ENCODE measurements at places on chromosomes 7 and 10.

GRCh38 chr7:137946011-137946410 lies 55.9 kb downstream of the CREB3L2 start:
- DNase-seq: no peak

DNA sequence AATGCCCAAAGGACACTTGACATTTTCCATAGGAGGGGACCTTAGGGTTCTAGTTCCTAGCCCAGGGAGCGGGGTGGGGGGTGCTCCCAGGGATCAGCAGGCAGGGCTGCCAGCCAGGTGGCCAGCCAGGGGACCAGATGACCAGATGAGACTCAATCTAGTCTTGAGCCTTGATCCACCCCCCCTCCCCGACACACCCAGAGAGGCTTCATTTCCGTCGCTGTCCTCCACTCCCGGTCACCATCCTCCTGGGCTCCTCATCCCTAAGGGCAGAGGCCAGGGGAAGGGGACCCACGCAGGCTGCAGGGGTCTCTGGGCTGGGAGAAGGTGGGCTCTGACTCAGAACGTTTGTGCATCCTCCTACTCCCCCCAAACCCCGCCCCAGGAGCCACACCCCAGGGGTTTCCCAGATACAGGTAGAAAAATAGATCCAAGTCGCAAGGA lies 1.0 kb downstream of the STX1A start:
- DNase-seq: no peak

- no peak for DNase-seq
Observed at GRCh38 chr10:82211346-82211745, 336.4 kb downstream of the NRG3 start.

GRCh38 chr7:66169616-66170015 lies 35.5 kb upstream of the TPST1 start:
- no peak for DNase-seq

GRCh38 chr7:151682831-151683614 lies 163.3 kb upstream of the RHEB start:
- no peak for DNase-seq

- no peak for DNase-seq
Observed at GRCh38 chr10:33428682-33429081, 94.2 kb upstream of the NRP1 start.
